ENCODE measurements at places on chromosomes 12 and 14.

DNA sequence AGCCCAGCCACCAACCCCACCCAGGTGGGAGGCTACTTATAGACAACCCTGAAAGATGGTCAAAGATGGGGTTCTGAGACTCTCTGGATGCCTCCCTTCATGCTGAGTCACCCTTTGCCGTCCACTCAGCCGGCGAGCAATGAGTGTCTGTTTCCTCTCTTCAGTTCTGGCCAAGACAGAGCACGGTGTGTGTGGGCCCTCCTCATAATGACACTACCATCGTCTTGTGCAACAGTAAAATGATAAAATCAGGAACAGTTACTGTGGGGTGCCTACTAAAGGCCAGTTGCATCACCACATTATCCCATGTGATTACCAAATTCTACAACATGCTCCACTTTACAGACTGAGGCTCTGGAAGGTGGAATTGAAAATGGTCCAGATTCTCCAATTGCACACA lies 7.0 kb upstream of the BDKRB1 start:
- DNase-seq: no peak

GRCh38 chr14:79370969-79371368 lies 840.3 kb downstream of the DIO2 start:
- no peak for DNase-seq

DNA sequence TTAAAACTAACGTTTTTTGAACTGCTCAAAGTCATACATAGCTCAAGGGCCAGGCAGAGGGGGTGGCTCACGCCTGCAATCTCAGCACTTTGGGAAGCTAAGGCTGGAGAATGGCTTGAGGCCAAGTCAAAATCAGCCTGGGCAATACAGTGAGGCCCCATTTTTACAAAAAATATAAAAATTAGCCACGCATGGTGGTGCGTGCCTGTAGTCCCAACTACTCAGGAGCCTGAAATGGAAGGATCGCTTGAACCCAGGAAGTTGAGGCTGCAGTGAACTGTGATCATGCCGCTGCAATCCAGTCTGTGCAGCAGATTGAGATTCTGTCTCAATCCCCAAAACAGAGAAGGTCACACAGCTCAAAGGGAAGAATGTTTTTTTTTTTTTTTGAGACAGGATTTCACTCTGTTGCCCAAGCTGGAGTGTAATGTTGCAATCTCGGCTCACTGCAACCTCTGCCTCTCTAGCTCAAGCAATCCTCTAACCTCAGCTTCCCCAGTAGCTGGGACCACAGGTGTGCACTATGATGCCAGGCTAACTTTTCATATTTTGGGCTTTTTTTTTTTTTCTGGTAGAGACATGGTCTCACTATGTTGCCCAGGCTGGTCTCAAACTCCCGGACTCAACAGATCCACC lies 2.9 kb downstream of the RBM23 start:
- DNase-seq: no peak

- no peak for DNase-seq
These were observed 105.1 kb downstream of the RPS29 start for GRCh38 chr14:49480979-49481498.

DNA sequence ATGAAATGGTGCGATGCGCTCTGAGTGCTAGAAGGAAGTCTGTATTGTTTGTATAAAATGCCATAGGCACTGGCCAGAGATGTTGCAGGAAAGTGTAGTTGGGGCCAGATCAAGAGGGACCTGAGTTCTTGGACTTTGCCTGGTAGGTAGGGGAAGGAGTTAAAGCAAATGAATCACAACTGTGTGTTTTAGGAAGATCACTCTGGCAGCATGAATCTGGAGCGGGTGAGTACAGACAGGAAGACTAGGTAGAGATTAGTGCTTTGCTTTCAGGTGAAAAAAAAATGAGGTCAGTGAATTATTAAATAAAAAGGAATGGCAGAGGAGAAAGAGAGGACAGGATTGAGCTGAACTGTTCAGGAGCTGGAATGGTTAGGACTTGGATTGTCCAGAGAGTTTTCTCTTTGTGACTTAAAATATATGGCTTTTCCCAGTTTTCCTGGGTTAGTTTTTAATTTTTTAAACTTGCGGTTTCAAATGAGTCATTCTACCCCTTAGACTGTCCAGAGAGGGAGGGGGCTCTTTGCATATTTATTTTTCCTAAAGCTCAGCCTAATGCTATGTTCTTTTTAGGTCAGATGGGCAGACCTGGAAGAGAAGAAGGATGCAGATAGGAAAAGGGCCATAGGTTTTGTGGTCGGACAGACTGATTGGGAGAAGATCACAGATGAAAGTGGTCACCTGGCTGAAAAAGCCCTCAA lies 41.1 kb downstream of the PROX2 start:
- DNase-seq: no peak

DNA sequence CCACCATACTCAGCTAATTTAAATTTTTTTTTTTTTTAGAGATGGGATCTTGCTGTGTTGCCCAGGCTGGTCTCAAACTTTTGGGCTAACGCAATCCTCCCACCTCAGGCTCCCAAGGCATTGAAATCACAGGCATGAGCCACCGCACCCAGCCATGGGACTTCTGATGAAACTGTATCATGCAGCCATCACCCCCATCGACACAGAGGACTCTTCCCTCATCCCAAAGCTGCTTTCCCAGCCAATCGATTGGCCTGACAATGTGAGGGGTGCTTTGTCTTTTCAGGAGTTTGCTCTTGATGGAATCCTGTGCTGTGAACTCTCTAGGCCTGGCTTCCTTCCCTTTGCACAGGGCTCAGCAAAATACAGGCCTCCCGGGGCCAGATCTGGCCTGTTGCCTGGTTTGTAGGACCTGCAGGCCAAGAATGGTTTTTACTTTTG lies 59.6 kb upstream of the NCOR2 start:
- peak; percentile 88 for DNase-seq

GRCh38 chr14:69708586-69709560 lies 58.1 kb upstream of the SRSF5 start:
- DNase-seq: no peak

DNA sequence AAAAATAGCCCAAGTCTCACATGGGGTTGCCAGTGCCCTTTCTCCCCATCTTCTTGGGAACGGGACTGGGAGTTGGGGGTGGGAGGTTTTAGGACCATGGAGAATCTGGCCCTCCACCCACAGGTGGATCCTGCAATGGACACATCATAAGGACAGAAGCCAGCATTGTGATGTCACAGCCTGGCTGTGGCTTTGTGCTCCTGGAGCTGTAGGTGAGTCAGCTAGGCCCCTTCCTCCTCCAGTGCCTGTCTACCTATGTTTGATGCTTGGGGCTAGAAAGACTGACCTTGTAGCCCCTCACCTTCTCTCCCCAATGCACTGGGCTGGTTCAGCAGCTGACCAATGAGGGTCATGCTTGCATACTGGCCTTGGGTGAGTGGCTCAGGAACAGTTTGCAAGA lies at the start of gene CCDC197:
Gene CCDC197, plus strand, starts transcription at position 220 of the 400 bp plus-strand sequence. CDS start 831 bp downstream, outside the sequence.
- no peak for DNase-seq

DNA sequence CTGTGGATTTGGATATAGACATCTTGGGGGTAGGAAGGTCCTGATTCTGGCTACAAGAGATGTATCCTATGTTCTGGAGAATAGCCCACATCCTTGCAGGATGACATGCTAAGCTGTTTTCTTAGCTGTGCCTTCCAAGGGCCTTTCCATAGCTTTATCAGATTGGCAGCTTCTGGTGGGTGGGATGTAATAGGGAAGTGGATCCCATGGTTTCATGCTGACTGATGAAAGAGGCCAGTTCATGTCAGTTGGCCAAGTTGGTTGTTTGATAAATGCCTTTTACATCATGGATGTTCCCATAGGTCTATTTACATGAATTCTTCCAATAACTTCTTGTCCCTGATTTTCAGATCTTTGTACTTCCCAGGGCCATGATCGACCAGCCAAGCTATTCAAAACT lies 169.1 kb upstream of the RMST start:
- DNase-seq: no peak

- DNase-seq: no peak
These were observed 23.7 kb upstream of the TDRD9 start for GRCh38 chr14:103904493-103905107.

GRCh38 chr12:57190037-57190436 lies 26.6 kb upstream of the NXPH4 start:
- DNase-seq: peak; percentile 55

GRCh38 chr12:68794653-68795251 lies 13.2 kb upstream of the MDM2 start:
- DNase-seq: no peak

GRCh38 chr12:32312049-32312670 lies 87.2 kb upstream of the FGD4 start:
- DNase-seq: peak; percentile 84

- DNase-seq: no peak
These were observed 455.4 kb upstream of the DCN start for GRCh38 chr12:91637789-91638624.

GRCh38 chr12:48105321-48105866 lies 485 bp downstream of the SENP1 start:
- no peak for DNase-seq

GRCh38 chr12:126773012-126773411 lies 1494.0 kb upstream of the TMEM132C start:
- no peak for DNase-seq

DNA sequence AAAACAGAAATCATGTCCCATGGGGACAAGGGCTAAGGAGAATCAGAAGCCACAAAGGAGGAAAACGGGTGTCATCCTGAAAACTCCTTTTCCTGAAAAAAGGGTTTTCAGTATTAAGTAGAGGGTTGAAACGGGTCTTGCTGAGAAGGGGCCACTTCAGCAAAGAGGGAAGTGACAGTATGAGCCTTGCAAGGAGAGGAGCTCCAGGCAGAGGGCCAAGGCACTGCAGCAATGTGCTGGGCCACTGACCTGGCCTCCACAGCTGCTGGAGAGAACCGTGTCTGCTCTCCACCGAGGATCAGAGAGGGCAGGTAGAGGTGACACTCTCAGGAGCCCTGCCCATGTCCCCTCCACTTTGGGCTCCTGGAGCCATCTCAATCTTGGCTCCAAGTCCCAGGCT lies 103.3 kb downstream of the NCOR2 start:
- DNase-seq: no peak

- peak; percentile 99 for DNase-seq
These were observed at the start of gene RBM19 for GRCh38 chr12:113965951-113966797. TSS of gene RBM19 (minus strand) at chr12:113966325. CDS start at chr12:113966227, 98 bp downstream.

GRCh38 chr12:116933512-116934246 lies 22.9 kb downstream of the FBXW8 start:
- DNase-seq: no peak

DNA sequence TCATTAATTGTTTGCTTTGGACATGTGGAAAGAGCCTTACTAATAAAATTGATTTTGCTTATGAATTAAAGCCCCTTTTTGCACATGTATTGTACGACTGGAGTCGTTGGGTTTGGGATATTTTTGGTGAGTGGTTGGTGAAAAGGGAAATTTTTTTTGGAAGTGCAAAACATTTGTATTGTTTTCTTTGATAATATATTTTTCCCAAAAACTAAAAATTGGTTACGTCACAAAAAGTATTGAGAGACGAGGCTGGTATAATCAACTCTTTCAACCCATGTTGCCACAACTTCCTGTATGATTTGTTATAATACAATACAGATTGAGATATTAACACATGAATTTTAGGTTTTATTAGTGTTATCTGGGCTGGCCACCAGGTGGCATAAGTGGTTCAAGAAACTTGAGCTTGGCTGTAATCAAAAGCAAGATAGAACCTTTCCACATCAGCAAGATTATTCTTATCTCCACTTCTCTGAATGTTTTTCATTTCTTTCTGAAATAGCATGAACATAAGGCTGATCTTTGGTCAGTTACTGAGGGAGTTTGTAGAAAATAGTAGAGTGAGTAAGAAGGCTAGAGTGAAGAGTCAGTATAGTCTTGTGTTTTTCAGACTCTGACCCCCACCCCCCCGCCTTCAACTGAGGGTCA lies 8.7 kb downstream of the NGDN start:
- DNase-seq: peak; percentile 63

DNA sequence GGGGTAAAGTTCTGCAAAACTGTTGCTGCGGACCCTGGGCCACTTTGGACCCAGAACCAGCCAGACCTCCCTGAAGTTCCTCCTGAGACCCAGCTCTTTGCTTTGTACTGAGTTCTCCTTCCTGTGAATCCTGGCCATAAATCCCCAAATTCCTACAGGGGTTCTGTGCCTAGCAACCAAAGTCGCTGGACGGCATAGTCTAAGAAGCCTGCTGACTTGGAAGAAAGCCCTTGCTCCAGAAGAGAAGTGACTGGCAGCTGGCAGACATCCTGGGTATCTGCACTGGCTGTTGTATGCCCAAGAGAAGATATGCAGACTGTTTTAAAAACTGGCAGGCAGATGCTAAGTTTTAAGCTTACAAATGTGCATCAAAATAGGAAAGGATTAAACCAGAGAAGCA lies 99.9 kb upstream of the SLC24A4 start:
- no peak for DNase-seq
